ENCODE measurements at places on chromosomes 11 and 22.

GRCh38 chr22:37401401-37402183 lies 25.7 kb downstream of the ELFN2 start:
- no peak for DNase-seq

- DNase-seq: peak; percentile 36
Measured at GRCh38 chr11:67261640-67261945, 4.7 kb upstream of the GRK2 start.

DNA sequence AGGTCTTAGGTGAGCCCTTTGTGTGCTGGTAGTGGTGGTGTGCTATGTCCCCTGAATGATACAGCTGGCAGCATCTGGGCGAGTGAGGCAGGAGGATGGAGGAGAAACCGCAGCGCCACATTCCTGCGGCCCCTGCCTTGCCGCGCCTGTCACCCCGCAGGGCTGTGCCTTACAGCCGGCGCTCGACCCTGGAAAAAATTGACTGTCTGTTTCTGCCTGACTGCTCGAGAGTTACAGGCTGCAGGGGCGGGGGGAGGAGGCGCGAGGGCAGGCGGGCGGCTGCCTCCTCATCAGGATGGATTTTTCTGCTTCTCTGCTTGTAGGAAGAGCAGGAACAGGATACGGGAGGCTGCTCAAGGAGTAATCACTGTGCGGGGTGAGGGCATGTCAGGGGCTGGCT lies 443.4 kb downstream of the MIAT start:
- DNase-seq: peak; percentile 91

DNA sequence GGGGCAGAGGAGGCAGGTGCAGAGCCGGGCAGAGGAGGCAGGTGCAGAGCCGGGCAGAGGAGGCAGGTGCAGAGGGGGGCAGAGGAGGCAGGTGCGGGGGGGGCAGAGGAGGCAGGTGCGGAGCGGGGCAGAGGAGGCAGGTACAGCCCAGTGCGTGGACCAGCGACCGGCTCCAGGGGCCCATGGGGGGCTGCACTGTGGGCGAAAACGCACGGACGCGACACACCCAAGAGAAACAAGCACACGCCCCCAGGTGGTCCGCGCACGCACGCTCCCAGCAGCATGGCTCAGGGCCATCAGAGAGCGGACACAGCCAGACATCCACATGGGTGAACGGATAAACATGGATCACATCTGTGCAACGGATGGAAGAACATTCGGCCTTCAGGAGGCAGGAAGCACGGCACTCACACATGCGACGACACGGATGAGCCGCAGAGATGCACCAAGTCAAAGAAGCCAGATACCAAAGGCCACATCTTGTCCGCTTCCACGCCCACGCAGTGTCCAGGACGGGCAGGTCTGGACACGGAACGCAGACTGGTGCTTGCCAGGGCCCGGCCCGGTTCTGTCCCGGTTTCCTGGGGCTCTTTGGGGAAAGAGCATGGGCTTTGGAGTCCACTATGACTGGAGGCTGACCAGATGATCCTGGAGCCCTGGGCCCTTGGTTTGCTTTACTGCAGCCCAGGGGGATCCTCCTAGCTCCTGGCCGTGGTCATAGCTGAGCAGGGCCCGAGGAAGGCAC lies 21.8 kb downstream of the OSBPL5 start:
- DNase-seq: peak; percentile 40

GRCh38 chr22:20798218-20798617 lies 24.3 kb downstream of the SERPIND1 start:
- no peak for DNase-seq

DNA sequence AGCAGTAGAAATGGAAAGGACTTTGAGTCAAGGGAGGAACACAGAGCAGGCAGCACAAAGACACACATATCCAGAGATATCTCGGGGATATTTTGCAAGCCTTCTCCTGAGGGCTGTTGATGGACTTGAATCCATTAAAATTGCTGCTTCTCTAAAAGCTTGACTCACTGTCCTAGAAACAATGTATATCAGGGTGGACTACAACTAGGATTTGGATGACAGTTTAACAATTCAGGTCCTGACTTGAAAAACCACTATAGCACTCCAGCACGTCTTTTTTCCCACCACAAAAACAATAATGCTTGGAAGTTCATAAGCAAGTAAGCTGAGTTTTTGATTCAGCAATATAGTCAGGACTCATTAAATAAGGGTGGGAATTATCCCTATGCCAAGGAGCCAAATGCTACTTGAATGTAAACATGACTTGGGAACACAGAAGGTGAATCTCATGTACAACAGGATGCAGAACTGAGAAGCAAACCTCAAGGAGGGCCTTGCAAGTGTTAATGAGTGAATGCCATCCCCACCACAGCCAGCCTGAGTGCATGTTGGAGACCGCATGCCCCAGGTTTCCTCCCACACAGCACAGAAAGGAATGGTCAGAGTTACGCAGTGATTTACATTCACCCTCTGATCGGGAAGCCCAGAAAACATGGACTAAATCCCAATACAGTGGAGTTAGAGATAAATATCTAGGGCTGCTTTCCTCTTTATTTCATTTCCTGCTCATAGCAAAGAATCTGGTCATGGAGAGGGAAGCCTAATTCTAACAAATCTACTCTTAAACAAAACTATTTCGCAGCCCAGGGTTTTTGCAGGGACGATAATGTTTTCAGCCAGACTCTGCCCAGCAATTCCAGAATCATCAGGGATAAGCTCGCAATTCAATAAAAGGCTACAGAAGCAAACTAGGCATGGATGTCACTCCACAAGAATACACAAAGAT lies 98.4 kb upstream of the OR9G4 start:
- peak; percentile 26 for DNase-seq

DNA sequence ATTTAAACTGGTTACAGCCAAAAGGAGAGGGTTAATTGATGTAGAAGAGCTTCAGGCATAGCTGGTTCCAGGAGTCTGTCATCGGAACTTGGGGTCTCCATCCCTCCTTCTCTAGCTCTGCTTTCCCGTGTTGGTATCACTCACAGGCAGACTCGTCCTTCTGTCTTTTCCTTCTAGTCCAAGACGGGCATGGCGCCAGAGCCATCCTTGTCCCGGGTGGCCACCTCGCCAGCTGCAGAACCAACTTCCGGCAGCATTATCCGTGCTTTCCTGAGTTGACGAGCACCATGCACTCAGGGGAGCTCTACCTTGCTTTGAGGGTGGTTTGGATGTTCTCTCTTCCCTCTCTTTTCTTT lies 14.7 kb downstream of the LINC01488 start:
- no peak for DNase-seq

Measured in retina (tissue), 1 donor.